GM23248 (cell line): ENCODE measurements at places on chromosomes 3 and 15. TPM values are rescaled to one million over a fixed set of nuclear protein-coding genes. Genes with fewer than 3 reads are reported as not detected.
A peak's percentile ranks its signal among the peaks of the same experiment; 100 is the strongest.

Gene LRTM1
- not detected in 2 replicates for total RNA-seq

Gene NR1I2
- total RNA-seq: not detected in 2 replicates

Gene LTF
- not detected in 2 replicates for total RNA-seq

Gene SLC12A6
- 19.2 TPM in 2 replicates for total RNA-seq

Gene PLA2G4D
- not detected in 2 replicates for total RNA-seq

Gene ARPP21
- not detected in 2 replicates for total RNA-seq

Gene PLCH1
- total RNA-seq: under 0.01 TPM in 1 of 2 replicates, not detected in the other

Gene ISLR
- total RNA-seq: 110 and 127 TPM in 2 replicates

Gene KLF15
- total RNA-seq: 0.13 and 0.54 TPM in 2 replicates

GRCh38 chr3:162250782-162251181 is 754.2 kb downstream of the OTOL1 start:
- no peak overlapping the region for H3K4me3 ChIP-seq
- no peak for DNase-seq
- no peaks in the 10 kb centered on the region for H3K27me3 ChIP-seq
- no peaks in the 10 kb centered on the region for H3K36me3 ChIP-seq
- H3K4me1 ChIP-seq: peaks cover 9% of the 10 kb centered on the region
- H3K27ac ChIP-seq: no peak overlapping the region

GRCh38 chr3:21750831-21751391 is at the start of gene ZNF385D:
TSS of gene ZNF385D (minus strand) at chr3:21751210. CDS start at chr3:21750916, 294 bp downstream.
- peak; percentile 86 for DNase-seq
- peak within 1 kb of the TSS; percentile 71 for H3K27ac ChIP-seq
- peaks cover 51% of the 10 kb centered on the region for H3K4me1 ChIP-seq
- no peaks in the 10 kb centered on the region for H3K27me3 ChIP-seq
- no peaks in the 10 kb centered on the region for H3K36me3 ChIP-seq

DNA sequence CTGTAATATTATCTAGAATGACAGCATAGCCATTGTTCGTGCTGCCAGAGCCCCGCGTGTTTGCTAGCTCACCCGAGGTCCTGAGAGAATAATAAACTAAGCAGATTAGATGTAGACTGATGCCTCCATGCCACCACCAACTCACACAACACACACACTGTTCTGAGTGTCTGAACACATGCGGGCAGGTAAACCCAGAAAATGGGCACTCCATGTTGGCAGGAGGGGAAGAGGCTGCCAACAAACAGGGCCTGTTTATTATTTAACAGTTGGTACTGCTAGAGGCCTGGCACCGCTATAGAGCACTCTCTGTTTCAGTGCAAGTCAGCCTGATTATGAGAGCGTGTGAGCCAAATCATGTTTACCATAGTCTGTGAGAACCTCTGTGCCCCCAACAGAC is 299.0 kb downstream of the ZBTB20 start:
- H3K27ac ChIP-seq: no peak overlapping the region
- H3K4me1 ChIP-seq: peaks cover 15% of the 10 kb centered on the region
- H3K4me3 ChIP-seq: no peak overlapping the region
- H3K27me3 ChIP-seq: no peaks in the 10 kb centered on the region

- H3K4me3 ChIP-seq: no peak overlapping the region
- no peaks in the 10 kb centered on the region for H3K4me1 ChIP-seq
- peaks cover 18% of the 10 kb centered on the region for H3K27me3 ChIP-seq
- no peak for DNase-seq
Measured at GRCh38 chr3:120280566-120280965, 4.5 kb downstream of the GPR156 start.

DNA sequence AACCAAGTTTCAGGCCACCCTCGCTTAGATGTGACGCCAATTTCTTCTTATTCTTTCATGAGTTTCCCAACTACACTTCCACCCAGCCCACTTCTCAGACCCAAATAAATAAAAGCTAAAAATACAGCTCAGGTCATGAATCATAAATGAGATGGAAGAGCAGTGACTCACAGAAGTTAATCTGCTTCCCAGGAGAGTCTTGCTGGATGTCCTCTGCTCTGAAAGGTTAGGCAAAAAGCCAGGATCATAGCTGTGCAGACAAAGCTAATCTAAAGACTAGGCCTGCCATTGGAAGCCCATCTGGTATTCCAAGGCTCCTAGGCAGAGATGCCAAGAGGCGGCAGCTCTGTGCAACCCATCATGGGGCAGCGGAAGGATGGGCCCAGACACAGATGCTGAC is 24.1 kb downstream of the SHC4 start:
- H3K27ac ChIP-seq: peak overlapping the region; percentile 94
- H3K4me3 ChIP-seq: no peak overlapping the region
- H3K27me3 ChIP-seq: no peaks in the 10 kb centered on the region

DNA sequence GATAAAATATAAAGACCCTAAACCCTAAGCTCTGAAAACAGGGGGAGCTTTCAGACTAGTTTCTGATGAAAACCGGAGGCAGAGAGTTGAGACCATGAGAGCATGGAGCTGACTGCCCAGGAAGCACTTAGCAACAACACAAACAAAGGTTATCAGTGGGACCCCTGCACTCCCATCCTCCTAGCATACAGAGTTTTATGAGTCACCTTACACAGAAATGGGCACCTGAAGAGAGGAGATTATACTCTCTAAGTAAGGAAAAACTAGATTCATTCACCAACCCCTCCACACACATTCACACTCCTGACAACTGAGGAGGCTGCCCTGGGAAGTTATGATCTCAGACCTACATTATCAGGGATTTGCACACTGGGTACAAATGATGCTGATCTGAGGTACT is 261.7 kb downstream of the ULK4 start:
- no peaks in the 10 kb centered on the region for H3K36me3 ChIP-seq
- DNase-seq: no peak
- no peak overlapping the region for H3K27ac ChIP-seq
- 0 out of 2 replicates have a peak, but pooled peaks cover 4% of the 10 kb centered on the region for H3K4me1 ChIP-seq
- H3K4me3 ChIP-seq: no peak overlapping the region

DNA sequence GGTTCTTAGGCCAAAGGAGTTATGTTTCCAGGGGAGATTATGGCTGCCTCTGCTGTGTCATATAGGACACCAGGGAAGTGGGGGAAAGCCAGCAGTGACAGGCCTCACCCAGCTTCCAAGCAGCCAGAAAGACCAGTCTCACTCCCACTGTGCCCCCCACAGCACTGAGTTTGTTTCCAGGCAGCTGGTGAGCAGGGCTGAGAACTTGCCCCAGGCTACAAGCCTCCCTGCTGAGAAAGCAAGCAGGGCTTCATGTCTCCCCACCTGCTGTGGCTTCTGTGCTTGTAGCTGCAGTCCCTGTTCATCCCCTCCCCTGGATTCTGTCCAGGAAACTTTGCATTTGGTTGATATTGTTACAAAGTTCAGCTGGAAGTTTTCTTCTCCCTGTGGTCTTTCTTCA is 376.3 kb downstream of the PDCD6IP start:
- DNase-seq: no peak
- no peaks in the 10 kb centered on the region for H3K36me3 ChIP-seq
- H3K4me1 ChIP-seq: no peaks in the 10 kb centered on the region
- no peaks in the 10 kb centered on the region for H3K27me3 ChIP-seq

- no peak overlapping the region for H3K4me3 ChIP-seq
- H3K27ac ChIP-seq: no peak overlapping the region
- peak; percentile 4 for DNase-seq
- no peaks in the 10 kb centered on the region for H3K27me3 ChIP-seq
- H3K4me1 ChIP-seq: no peaks in the 10 kb centered on the region
Measured at GRCh38 chr15:40582726-40583246, 11.3 kb upstream of the KNL1 start.

GRCh38 chr15:62453375-62453774 is 288.3 kb upstream of the C2CD4B start:
- no peaks in the 10 kb centered on the region for H3K36me3 ChIP-seq
- DNase-seq: peak; percentile 52
- H3K4me3 ChIP-seq: peak overlapping the region; percentile 50; the same call in 1 of the 2 replicates
